Activated CD4-positive, CD25-positive, alpha-beta regulatory T cell (primary cell): ENCODE measurements at places on chromosomes 12 and 14.

DNA sequence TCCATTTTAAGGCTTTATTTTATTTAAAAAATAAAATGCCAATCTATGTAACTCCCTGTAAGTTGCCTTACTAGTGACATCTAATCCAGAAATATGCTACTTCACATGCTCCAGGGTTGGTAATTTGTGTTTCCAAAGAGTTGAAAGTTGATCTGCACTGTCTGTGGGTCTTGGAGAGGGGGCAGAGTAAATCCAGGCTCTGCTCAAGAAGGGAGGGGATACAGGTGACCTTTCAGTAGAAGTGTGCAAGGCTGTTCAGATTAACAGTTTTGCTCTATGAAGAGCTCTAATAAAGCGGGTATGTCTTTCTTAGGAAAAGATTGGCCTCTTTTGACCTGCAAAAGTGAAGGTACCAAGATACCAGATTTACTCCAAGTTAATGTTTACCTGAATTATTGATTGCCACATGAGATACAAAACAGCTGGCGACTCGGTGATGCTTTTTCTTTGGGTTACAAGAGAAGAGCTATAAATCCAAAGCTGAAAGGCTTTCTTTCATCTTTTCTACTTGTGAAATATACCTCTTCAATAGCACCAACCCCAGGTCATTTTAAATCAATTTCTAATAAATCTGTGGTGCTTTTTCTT lies 75.6 kb upstream of the FLRT2 start:
- DNase-seq = no peak

DNA sequence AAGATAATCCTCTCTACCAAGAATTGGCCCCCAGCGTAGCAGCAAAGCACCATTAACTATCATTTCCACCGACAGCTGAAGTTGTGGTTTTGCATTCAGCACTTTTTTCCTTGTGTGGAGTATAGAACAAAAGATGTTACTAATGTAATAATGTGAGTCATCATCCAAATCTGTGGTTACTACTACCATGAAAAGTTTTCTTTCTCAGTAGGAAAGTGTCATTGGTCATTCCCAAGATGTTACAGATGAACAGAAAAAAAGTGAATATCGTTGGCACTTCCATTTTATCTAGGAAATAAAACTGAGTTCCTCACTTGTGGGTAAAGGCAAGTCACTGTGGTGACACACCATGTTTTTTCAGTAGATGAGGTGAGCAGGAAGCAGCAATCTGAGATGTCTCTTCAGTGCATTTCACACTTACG lies 30.3 kb upstream of the IFNG start:
- no peak for DNase-seq

- no peak for DNase-seq
Observed at GRCh38 chr14:35045798-35046047, 349 bp upstream of the FAM177A1 start.

DNA sequence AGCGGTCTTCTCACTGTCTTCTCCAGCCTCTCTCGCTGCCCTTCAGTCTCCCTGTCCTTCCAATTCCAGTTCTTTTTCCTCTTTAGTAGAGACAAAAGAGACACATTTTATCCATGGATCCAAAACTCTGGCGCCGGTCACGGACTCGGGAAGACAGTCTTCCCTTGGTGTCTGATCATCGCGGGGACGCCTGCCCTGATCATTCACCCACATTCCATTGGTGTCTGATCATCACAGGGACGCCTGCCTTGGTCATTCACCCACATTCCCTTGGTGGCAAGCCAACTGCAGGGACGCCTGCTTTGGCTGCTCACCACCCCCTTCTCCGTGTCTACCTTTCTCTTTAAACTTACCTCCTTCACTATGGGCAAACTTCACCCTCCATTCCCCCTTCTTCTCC lies 619.5 kb downstream of the RERGL start:
- no peak for DNase-seq

- DNase-seq = no peak
Observed at GRCh38 chr14:99393059-99393655, 87.5 kb downstream of the SETD3 start.

GRCh38 chr12:110537605-110538409 lies 35.7 kb downstream of the RAD9B start:
- DNase-seq = no peak
